ENCODE measurements at places on chromosomes 6 and 20. TPM values are rescaled to one million over a fixed set of nuclear protein-coding genes. Genes with fewer than 3 reads are reported as not detected.

DNA sequence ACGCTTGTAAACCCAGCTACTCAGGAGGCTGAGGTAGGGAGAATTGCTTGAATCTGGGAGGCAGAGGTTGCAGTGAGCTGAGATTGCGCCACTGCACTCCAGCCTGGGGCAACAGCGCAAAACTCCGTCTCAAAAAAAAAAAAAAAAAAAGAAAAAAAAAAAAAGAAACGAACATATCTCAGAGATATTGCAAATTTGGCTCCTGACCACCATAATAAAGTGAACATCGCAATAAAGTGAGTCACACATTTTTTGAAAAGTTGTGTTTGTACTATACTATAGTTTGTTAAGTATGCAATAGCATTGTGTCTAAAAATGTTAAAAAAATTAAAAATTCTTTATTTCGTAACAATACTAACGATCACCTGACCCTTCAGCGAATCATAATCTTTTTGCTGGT, 13.3 kb downstream of the RSPH9 start:
- no peak for DNase-seq

- no peak for DNase-seq
Measured at GRCh38 chr6:45477278-45477677, 99.5 kb upstream of the SUPT3H start.

- DNase-seq, result no peak
Measured at GRCh38 chr6:26299286-26300042, 65.5 kb upstream of the BTN3A2 start.

- no peak for DNase-seq
Measured at GRCh38 chr6:121105461-121105860, 228.8 kb downstream of the TBC1D32 start.

GRCh38 chr6:133899556-133899955, 10.6 kb downstream of the TCF21 start:
- DNase-seq, result no peak

GRCh38 chr6:75117701-75118100, 88.2 kb downstream of the COL12A1 start:
- peak; percentile 5 for DNase-seq

DNA sequence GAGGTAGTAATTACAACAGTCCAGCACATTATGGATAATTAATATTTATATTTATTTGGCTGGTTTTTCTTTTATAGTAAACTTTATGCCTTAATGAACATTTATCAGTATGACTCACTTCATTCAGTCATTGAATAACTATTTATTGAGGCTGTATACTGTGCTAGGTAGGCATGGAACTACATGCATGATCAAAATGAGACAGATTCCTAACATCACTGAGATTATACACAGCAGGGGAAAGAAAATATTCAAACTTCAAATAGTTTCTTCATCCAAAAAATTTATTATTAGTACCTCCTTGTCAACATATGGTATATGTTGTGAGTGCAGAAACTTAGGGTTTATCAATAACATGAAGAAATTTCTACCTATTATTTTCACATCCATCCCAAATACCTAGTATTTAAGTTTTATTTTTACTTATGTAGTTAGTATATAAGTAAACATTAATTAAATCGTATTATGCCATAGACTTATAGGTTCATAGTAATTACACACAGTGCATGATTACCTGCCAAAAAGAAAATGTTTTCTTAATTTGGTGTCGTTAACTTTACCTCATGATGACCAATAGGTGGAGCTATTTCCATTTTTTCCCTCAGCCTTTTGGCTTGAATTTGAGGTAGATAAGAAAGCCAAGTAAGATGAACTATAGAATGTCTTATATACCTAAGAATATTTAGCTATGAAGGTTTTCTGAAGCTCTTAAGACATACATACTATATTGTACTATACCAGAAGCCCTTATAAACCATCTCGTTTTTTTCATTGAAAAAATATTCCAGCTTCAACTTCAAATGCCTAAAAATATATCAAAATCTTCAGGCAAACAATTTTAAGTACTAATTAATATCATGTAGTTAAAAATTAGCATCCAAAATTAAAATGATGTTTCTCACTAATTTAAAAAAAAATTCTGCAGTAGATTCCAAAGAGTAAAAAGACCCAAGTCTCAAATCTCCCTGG, 12.5 kb upstream of the TMEM30A start:
- DNase-seq, result peak; percentile 62

- no peak for DNase-seq
Measured at GRCh38 chr6:123518441-123519188, 118.1 kb downstream of the TRDN start.

- DNase-seq, result no peak
Measured at GRCh38 chr20:57876163-57876562, 166.3 kb upstream of the PMEPA1 start.

DNA sequence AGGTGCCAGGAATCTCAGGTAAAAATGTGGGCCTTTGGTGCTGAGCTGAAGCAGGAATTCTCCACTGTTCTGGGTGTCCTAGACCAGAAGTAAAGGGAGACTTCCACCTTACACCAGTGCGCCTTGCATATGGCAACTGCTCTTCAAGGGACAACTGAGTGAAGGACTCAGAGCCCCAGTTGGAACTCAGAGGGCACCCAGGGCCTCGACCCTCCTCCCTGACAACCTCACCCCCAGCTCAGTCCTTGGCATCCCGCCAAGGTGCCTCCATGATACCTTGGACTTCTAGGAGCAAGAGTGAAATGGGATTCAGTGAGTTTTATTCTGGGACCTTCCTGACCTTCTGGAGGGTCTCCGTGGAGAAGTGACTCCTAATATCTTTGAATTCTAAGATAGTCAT, 153.7 kb upstream of the PROKR2 start:
- no peak for DNase-seq

Gene TAAR9
- not detected for total RNA-seq

Measured in RPMI7951 (cell line).